NCI-H1436 treated with DMSO at 0.1 percent for 48 hours (cell line): ENCODE measurements at places on chromosomes 13 and 19.

DNA sequence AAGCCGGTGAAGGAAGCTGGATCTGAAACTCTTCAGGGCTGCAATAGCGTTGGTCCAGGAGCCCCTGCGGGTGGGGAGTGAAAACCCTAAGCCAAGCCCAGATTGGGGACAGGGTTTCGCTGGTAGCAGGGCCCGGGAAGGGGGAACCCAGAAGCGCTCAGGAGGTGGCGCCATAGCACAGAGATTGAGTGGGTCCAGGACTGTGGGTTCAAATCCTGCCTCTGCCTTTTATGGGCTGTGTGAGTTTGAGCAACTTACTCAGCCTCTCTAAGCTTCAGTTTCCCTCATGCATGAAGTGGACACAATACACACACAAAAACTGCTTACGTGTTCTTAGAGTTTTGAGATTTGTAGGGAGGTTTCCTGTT lies 8.3 kb upstream of the SYCN start:
- no peak for DNase-seq

DNA sequence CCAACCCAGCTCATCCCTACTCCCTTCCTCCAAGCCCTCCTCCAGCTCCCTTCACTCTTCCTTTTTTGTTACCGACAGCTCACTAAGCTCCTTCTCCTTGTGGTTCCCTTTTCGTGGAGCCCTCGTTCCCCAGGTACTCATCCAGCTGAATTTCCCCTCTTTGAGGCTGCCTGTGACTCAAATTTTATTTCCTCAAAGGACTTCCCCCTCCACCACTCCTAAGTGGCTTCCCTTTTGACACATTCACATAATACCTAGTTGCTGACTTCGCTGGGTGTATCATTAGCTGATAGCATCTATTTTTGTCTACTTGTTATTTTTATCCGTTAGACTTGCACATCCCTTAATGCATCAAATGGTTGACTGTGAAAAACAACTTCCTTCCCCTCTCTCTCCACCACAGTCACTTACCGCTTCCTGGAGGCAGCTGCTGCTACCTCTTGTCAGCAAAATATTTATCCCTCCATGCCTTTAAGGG lies 14.5 kb downstream of the FFAR2 start:
- no peak for DNase-seq

DNA sequence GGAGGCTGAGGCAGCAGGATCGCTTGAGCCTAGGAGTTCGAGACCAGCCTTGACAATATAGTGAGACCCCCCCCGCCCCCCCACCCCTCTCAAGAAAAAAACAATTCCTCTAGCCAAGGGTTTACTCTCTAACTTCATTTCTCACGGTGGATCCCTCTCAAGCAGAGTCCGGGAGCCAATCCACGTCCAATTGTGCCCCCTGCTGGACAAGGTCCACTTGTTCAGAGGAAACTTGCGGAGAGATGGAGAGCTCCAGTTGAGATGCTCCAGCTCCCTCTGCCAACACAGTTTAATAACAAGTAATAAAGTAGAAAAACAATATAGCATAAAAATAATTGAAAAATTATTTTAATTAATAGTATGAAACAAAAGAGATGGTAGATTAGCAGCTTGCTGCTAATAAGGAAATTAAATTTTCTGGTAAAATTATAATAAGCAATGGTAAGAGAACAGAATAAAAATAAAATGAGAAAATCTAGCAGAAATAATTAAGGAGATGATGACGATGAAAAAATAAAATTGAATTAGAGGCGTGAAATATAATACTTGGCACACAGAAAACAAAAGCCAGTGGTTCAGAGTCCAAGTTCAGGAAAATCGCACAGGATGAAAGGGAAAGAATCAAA lies 14.5 kb upstream of the SIGLEC14 start:
- no peak for DNase-seq

DNA sequence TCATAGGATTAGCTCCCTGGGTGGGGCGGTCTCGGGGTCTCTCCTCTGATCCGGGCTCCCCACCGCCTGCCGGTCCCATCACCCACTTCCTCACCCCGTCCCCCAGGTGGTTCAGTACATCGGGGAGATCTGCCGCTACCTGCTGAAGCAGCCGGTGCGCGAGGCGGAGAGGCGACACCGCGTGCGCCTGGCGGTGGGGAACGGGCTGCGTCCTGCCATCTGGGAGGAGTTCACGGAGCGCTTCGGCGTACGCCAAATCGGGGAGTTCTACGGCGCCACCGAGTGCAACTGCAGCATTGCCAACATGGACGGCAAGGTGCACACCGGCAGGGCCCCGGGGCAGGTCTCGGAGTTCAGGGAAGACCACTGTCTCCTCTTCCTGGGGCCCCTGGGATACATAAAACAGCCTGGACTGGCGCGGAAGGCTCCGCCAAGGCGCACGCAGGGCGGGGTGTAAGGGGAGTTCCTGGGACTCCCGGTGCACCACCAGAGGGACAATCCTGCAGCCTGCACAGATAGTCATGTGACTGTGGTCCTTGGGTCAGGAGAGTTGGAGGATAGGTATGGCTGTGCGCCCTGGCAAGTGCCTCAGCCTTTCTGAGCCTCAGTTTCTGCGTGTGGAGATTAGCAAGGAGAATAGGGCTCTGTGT lies 14.2 kb upstream of the PGLS start:
- DNase-seq: no peak

GRCh38 chr19:54430306-54431254 lies 15.3 kb downstream of the TTYH1 start:
- DNase-seq: no peak

DNA sequence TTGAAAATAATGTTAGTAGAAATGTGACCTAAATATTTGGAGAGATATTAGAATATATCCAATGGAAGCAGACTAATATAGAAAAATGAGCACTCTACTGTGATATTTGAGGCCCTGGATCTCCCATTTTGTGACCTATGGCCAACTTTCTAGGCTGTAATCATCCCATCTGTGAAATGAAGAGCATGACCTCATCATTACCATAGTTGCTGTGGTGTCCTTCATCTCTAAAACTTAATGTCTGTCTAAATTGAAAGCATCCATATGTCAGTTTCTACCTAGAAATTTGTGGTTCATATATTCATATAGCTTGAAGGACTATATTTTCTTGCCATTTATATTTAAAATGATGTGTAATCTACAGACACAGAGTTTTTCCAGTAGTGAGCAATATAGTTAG lies 41.6 kb downstream of the PAN3 start:
- DNase-seq: no peak

- DNase-seq: peak; percentile 16
These were observed 112.5 kb downstream of the COG6 start for GRCh38 chr13:39767791-39768517.

DNA sequence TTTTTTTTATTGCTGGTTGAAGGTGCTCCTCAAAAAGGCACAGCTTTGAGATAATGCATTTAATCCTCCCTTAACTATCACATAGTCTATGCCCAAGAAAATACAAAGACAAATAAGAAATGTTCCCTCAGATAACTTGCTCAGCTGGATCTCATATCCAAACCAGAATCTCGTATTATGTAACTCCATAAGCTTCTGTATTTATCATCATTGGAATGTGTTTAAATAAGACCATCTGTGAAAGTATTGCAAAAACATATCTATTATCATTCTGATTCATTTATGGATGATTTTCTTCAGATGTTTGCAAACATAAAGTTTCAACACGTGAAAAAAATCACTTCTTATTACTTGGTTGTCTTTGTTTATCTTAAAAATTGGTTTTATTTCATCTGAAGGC lies 190.9 kb downstream of the IRS2 start:
- DNase-seq: no peak

- DNase-seq: no peak
These were observed 366 bp upstream of the KL start for GRCh38 chr13:33015791-33016323.

- DNase-seq: no peak
These were observed 28.2 kb upstream of the FXYD3 start for GRCh38 chr19:35087393-35087792.

- no peak for DNase-seq
These were observed 819.9 kb upstream of the SLITRK1 start for GRCh38 chr13:84702174-84702573.
